ENCODE measurements at places on chromosomes 12 and 14. TPM values are rescaled to one million over a fixed set of nuclear protein-coding genes. Genes with fewer than 3 reads are reported as not detected.

The PTPRB gene
- not detected for total RNA-seq

The ACTN1 gene
- total RNA-seq = 21.6 TPM

The KRAS gene
- 40.3 TPM for total RNA-seq

The ACSM4 gene
- not detected for total RNA-seq
